DMS79 (cell line): ENCODE measurements at places on chromosomes 7 and 10.

DNA sequence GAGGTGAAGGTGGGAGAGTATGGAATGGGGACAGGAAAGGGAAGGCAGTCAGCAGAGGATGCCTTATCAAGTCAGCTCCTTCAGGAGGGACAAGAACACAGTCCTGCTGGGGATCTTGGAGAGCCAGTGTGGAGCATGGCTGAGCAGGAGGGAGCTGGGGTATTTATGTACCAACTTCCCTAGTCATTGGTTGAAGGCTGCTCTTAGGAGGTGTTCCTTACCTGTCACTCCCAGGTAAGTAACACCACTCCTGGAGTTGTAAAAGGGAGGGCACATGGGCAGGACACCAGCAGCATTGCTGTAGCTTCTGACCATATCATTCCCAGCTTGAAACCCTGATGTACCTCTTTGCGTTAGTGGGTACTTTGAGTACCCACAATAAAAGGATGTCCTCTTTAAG is 29.8 kb downstream of the SLC29A3 start:
- no peak for DNase-seq

DNA sequence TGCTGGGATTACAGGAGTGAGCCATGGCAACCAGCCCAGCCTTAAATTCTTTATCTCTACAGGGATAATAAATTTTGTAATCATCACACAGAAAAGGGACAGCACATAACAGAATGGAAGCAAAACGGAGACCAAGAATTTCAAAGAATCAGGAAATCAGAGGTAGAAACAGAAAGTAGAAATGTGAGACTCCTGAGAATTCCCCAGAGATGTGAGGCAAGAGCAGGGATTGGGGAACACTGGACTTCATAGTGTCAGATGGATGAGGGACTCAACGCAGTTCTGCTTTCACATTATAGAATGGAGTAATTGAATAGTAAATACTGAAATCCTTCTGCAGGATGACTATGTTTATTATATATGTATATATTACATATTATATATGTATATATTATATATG is 52.5 kb upstream of the MPP7 start:
- no peak for DNase-seq

DNA sequence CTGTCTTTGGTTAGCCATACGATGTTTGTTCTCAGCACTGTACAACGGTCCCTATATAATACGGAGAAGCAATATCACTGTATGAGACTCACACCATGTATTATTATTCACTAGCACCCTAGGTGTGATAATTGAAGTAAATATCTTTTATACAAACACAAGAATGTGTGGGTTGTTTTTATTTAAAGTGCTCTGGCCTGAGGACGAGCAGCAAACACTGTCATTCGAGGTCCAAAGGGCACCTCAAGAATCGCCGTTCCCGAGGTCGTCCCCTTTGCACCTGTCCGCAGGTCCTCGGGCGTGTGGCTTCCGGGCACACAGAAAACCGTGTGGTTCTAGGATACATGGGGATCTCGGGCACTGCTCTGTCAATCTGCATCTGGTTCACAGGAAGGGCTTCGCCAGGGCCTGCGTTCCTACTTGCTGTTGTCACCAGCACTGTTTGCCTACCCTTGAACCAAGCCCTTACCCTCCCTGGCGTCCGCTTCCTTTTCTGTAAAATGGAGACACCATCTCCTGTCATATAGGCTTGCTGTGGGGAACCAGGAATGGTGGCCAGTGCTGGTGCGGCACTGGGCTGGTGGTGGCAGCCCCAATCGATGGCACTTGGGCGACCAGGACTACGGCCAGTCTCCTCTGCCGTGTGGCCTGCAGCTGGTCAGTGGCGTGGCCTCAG is 28.5 kb upstream of the SH2B2 start:
- no peak for DNase-seq

GRCh38 chr7:24698531-24699266 is 58.6 kb downstream of the GSDME start:
- DNase-seq = no peak

DNA sequence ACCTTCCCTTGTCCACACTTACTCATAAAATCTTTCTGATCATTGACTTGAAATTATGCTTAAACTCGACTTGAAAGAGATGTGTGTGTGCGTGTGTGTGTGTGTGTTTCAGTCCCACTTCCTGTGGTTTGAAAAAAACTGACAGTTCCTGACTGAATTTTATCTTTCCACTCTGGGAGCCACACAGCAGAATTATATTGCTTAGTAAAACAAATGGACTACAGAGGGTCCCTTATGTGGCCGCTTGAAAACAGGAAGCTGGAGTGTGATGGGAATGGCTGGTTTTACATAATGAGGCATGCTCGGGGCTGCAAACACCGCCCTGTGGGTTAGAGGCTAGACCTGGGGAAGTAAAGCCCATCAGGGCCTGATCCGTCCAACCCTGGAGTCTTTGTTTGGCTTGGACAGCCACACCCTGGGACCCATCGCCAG is 54.8 kb downstream of the LYZL1 start:
- no peak for DNase-seq

DNA sequence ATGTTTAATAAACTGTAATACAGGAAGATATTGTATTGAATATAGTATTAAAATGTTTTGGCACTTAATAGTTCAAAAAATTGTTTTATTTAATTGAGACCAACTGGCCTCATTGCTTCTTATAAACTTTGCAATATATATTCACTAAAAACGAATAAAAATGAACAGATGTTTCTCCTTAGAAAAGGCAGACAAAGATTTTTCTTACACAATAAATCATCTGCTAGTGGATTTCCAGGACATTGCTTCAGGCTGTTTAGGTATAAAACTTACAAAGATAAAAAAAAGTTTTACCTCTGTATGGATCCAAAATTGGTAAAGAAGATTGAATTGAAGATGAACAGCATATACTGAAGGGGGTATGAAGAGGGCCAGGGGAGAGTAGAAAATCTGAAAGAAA is 143.6 kb downstream of the AGMO start:
- no peak for DNase-seq

DNA sequence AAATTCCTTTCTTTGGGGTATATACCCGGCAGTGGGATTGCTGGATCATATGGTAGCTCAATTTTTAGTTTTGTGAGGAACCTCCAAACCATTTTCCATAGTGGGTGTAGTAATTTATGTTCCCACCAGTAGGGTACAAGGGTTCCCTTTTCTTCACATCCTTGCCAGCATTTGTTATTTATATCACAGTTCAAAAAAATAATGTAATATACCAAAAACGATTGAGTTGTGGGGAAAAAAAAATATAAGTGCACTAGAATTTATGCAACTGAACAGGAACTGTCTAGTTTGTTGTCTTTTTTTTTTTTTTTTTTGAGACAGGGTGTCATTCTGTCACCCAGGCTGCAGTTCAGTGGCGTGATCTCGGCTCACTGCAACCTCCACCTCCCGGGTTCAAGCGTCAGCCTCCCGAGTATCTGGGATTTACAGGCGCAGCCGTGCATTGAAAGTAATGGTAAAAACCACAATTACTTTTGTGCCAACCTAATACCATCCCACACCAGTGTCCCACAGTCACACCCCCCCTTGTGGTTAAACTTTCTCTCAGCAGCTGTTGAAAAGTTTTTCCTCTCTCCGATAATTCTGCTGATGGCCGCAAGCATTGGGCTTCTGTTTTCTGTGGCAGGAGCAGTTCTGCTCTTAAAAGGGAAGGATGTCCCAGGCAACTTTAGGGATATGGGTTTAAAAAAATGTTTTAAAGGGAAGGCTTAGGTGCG is 6.8 kb upstream of the LAT2 start:
- DNase-seq = no peak
